ENCODE measurements at places on chromosomes 4 and X. TPM values are rescaled to one million over a fixed set of nuclear protein-coding genes. Genes with fewer than 3 reads are reported as not detected.

GRCh38 chrX:137999071-137999470, 433.1 kb downstream of the ZIC3 start:
- DNase-seq = no peak
- H3K27ac ChIP-seq = no peak overlapping the region
- H3K4me1 ChIP-seq = no peaks in the 10 kb centered on the region
- no peaks in the 10 kb centered on the region for H3K36me3 ChIP-seq

- H3K27me3 ChIP-seq = no peaks in the 10 kb centered on the region
- H3K36me3 ChIP-seq = no peaks in the 10 kb centered on the region
- peaks cover 38% of the 10 kb centered on the region for H3K4me1 ChIP-seq
- peak overlapping the region; percentile 68 for H3K4me3 ChIP-seq
These were observed 57.5 kb downstream of the TEC start for GRCh38 chr4:48212165-48212564.

- H3K27ac ChIP-seq = no peak overlapping the region
- H3K27me3 ChIP-seq = peaks cover 25% of the 10 kb centered on the region
- H3K4me1 ChIP-seq = no peaks in the 10 kb centered on the region
These were observed 9.6 kb downstream of the ARSJ start for GRCh38 chr4:113969709-113970334.

GRCh38 chr4:140808256-140808655, 52.1 kb upstream of the TBC1D9 start:
- peak overlapping the region; percentile 93 for H3K27ac ChIP-seq
- no peak for DNase-seq
- H3K36me3 ChIP-seq = no peaks in the 10 kb centered on the region
- H3K4me1 ChIP-seq = peaks cover 83% of the 10 kb centered on the region
- H3K27me3 ChIP-seq = no peaks in the 10 kb centered on the region
- H3K4me3 ChIP-seq = peak overlapping the region; percentile 28

DNA sequence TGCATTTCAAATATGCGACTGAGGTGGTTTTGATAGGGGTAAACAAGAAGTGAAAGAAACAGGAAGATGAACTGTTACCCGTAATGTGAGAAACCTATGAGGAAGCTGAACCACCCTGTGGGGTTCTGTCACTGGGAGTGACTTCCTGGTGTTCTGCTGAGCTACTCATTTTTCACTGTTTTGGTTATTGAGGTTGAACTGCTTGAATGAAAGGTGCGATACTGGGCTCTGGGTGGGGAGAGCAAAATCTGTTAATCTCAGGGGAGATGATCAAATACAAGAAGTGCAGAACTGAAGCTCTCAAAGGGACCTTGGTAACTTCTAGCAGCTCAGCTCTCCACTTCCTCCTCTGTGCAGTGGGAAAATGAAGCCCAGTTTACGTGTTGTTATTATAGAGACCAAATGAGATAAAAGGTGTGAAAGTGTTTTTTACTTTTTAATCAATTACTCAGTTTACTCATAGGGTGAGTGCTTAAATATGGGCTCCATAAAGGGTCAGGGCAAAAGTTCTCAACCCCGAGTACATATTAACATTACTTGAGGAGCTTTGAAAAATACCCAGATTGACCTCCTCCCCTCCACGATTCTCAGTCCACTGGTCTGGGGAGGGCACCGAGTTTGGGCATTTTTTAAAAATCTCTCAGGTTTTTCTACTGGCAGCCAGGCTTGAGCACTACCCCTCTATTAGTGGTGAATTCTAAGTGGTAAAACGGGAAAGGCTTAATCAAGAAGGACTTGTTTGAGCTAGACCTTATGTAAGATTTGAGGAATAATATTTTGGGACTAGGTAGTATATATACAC, 66.7 kb downstream of the COQ2 start:
- peak; percentile 40 for DNase-seq
- H3K4me1 ChIP-seq = peaks cover 91% of the 10 kb centered on the region
- peak overlapping the region; percentile 91 for H3K27ac ChIP-seq
- peak overlapping the region; percentile 76 for H3K4me3 ChIP-seq

- no peak overlapping the region for H3K27ac ChIP-seq
- no peaks in the 10 kb centered on the region for H3K27me3 ChIP-seq
- H3K4me1 ChIP-seq = no peaks in the 10 kb centered on the region
- H3K36me3 ChIP-seq = no peaks in the 10 kb centered on the region
- DNase-seq = no peak
These were observed 805.3 kb upstream of the EPHA5 start for GRCh38 chr4:66475596-66475995.

- no peak overlapping the region for H3K4me3 ChIP-seq
- H3K27me3 ChIP-seq = peaks cover 8% of the 10 kb centered on the region
- no peak for DNase-seq
- H3K27ac ChIP-seq = no peak overlapping the region
- H3K36me3 ChIP-seq = no peaks in the 10 kb centered on the region
These were observed 9.1 kb downstream of the FGFR3 start for GRCh38 chr4:1802151-1802715.

GRCh38 chrX:40530509-40530908, 50.3 kb upstream of the ATP6AP2 start:
- DNase-seq = no peak
- peaks cover 2% of the 10 kb centered on the region for H3K27me3 ChIP-seq

GRCh38 chr4:3376266-3376665, 65.5 kb upstream of the HGFAC start:
- H3K36me3 ChIP-seq = peaks cover 9% of the 10 kb centered on the region
- H3K4me1 ChIP-seq = peaks cover 22% of the 10 kb centered on the region
- H3K4me3 ChIP-seq = no peak overlapping the region
- DNase-seq = no peak
- peaks cover 3% of the 10 kb centered on the region for H3K27me3 ChIP-seq

- no peak for DNase-seq
- H3K27me3 ChIP-seq = no peaks in the 10 kb centered on the region
- no peak overlapping the region for H3K4me3 ChIP-seq
- H3K36me3 ChIP-seq = no peaks in the 10 kb centered on the region
- no peak overlapping the region for H3K27ac ChIP-seq
These were observed 698.0 kb downstream of the FAT4 start for GRCh38 chr4:126012691-126013290.

- H3K36me3 ChIP-seq = peaks cover 19% of the 10 kb centered on the region
- H3K4me3 ChIP-seq = peak overlapping the region; percentile 1
- H3K27ac ChIP-seq = peak overlapping the region; percentile 51
These were observed 15.0 kb downstream of the SCARB2 start for GRCh38 chr4:76198411-76199237.

- no peak for DNase-seq
- H3K4me3 ChIP-seq = no peak overlapping the region
- H3K27me3 ChIP-seq = peaks cover 2% of the 10 kb centered on the region
- H3K4me1 ChIP-seq = no peaks in the 10 kb centered on the region
- no peak overlapping the region for H3K27ac ChIP-seq
- no peaks in the 10 kb centered on the region for H3K36me3 ChIP-seq
These were observed 111.3 kb downstream of the ZNF674 start for GRCh38 chrX:46433892-46434291.

GRCh38 chrX:18674417-18674787, 2.5 kb upstream of the RS1 start:
- H3K4me3 ChIP-seq = peak overlapping the region; percentile 82
- peak overlapping the region; percentile 85 for H3K27ac ChIP-seq
- H3K4me1 ChIP-seq = peaks cover 12% of the 10 kb centered on the region
- no peaks in the 10 kb centered on the region for H3K27me3 ChIP-seq
- peaks cover 3% of the 10 kb centered on the region for H3K36me3 ChIP-seq

DNA sequence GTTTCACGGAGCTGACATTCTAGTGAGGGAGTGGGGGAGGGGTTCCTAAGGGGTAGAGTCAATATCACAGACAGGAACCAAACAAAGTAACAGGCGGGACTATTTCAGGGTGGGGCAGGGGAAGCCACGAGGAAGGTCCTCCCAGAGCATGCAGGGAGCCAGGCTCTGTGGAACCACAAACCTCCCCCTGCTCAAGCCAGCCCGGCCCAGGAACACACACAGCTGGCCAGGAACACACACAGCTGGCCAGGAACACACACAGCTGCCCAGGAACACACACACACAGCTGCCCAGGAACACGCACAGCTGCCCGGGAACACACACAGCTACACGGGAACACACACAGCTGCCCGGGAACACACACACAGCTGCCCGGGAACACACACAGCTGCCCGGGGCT, 24.8 kb downstream of the EVC2 start:
- H3K27ac ChIP-seq = no peak overlapping the region
- H3K4me3 ChIP-seq = no peak overlapping the region
- no peaks in the 10 kb centered on the region for H3K36me3 ChIP-seq
- H3K27me3 ChIP-seq = no peaks in the 10 kb centered on the region
- DNase-seq = no peak

DNA sequence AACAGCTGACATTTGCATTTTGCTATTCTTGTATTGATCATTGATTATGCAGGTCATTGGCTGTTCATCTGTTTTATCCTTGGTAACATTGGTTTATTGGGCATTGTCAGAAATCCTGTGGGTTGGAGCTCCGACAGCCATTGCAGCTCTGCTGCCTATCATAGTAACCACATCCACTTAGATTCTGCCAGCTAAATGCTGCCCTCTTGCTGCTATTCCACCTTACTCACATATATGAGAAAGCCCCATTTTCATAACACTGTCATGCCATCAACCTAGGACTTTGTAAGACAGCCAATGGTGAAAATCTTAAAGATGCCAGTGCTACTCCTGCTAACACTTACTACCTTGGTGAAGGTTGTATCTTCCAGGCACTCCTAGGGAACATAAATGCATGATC, 187.3 kb upstream of the CXCL13 start:
- H3K27ac ChIP-seq = no peak overlapping the region
- no peaks in the 10 kb centered on the region for H3K4me1 ChIP-seq
- no peak overlapping the region for H3K4me3 ChIP-seq
- H3K36me3 ChIP-seq = no peaks in the 10 kb centered on the region

DNA sequence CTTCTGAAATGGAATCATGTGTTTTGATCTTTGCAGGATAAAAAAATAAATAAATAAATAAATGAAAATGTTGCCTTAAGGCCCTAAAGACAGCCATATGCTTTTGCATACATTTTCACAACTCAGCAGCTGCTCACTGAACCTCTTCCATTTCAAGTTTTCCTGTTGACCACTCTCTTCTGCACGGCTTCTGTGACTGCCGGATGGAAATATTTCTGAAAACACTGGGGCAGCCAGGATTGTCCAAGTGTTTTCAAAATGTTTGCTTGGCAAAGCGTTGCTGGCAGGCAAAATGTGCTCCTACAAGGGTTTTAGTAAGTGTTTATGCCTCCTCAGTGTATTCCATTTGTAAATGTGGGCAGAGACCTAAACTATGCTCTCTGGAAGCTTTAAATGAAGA, 208.1 kb upstream of the IL1RAPL1 start:
- no peak overlapping the region for H3K27ac ChIP-seq
- H3K27me3 ChIP-seq = no peaks in the 10 kb centered on the region
- no peaks in the 10 kb centered on the region for H3K36me3 ChIP-seq
- no peaks in the 10 kb centered on the region for H3K4me1 ChIP-seq

- no peaks in the 10 kb centered on the region for H3K4me1 ChIP-seq
- no peaks in the 10 kb centered on the region for H3K27me3 ChIP-seq
- H3K36me3 ChIP-seq = no peaks in the 10 kb centered on the region
- no peak overlapping the region for H3K27ac ChIP-seq
- no peak for DNase-seq
- H3K4me3 ChIP-seq = no peak overlapping the region
These were observed 64.2 kb upstream of the EPGN start for GRCh38 chr4:74244049-74244448.

DNA sequence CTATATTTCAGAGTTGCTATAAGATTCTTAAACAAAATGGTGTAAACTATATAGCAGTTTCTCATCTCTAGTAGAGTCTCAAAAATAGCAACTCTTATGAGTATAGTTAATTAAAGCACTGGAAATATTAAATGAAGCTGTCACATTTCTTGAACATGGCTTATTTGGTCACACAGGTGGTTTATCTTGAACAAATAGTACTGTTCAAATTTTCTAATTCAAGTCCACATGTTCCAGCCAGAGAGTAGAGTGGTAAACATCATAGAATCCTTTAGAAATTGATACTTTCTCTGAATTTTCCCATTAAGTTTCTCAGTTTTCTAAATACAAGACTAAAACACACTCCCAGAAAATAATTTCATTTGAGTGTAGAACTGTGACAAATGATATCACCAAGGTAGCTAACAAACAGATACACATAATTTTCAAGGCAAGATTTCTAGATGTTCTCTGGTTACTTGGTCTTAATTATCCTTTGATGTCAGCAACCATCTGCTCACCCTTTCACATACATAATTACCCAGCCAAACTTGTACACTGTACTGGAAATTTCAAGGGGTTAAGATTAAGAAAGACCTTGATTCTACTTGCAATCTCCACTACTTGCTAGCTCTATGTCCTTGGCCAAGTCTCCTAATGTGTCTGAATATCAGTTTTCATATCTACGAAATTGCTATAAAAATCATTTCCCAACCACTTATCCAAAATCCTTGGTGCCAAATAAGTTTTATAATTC, 24.3 kb upstream of the PAK3 start:
- H3K27me3 ChIP-seq = no peaks in the 10 kb centered on the region
- H3K4me1 ChIP-seq = no peaks in the 10 kb centered on the region
- DNase-seq = no peak
- no peak overlapping the region for H3K4me3 ChIP-seq

GRCh38 chr4:15912236-15912635, 26.3 kb downstream of the FGFBP1 start:
- peaks cover 5% of the 10 kb centered on the region for H3K27me3 ChIP-seq
- no peaks in the 10 kb centered on the region for H3K4me1 ChIP-seq
- no peak overlapping the region for H3K4me3 ChIP-seq

- H3K27me3 ChIP-seq = no peaks in the 10 kb centered on the region
- H3K36me3 ChIP-seq = no peaks in the 10 kb centered on the region
- no peak overlapping the region for H3K27ac ChIP-seq
- no peak overlapping the region for H3K4me3 ChIP-seq
- no peak for DNase-seq
- no peaks in the 10 kb centered on the region for H3K4me1 ChIP-seq
These were observed 1026.4 kb upstream of the IGFBP7 start for GRCh38 chr4:58136604-58137003.

The ZCCHC12 gene
- total RNA-seq = not detected

The MAGEA8 gene
- total RNA-seq = not detected

The RASSF6 gene
- total RNA-seq = 4.0 TPM

The RBMXL3 gene
- not detected for total RNA-seq

The AMTN gene
- not detected for total RNA-seq

The PWWP3B gene
- not detected for total RNA-seq

The ARR3 gene
- not detected for total RNA-seq

The DUX4 gene
- not detected for total RNA-seq

The IL21 gene
- not detected for total RNA-seq

Measured in activated B cell treated with CpG ODN at 0.5 μM for 24 hours (primary cell).